ENCODE measurements at places on chromosomes 7 and 10. TPM values are rescaled to one million over a fixed set of nuclear protein-coding genes. Genes with fewer than 3 reads are reported as not detected.

DNA sequence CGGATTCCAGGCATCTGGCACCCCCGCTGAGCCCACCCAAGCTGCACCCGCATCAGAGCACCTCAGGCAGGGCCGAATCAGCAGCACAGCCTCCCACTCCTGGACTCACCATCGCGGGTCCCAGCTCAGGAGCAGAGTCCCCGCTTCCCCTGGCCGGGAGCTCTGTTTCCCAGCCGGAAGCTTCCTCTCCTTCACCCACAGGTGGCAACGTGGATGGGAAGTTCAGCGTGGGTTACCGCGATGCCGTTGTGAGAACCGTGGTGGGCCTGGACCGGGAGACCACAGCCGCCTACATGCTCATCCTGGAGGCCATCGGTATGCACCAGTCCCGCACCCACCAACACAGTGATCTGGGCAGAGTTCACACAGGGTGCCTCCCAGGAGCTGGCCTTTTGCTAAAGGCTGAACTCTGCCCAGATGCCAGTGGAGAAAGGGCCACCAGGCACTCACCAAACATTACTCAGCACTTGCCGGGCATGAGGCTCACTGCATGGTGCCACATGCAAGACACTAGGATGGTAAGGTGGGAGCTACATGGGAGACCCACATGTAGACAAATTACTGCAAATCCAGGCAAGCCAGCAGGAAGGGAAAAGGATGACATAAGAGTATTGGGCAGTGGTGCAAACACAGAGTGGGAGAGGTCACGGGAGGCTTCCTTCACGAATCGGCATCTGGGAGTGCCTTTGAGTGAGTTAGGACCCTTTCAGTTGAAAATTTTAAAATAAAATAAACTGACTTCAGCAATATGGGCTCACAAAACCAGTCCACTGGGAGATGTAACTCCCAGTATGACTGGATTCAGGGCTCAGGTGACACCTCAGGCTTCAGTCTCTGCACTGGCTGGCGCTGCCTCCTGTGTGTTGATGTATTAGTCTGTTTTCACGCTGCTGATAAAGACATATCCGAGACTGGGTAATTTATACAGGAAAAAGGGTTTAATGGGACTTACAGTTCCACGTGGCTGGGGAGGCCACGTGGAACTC lies 10.4 kb downstream of the C10orf105 start:
- H3K27ac ChIP-seq, result no peak overlapping the region
- no peaks in the 10 kb centered on the region for H3K36me3 ChIP-seq

- no peaks in the 10 kb centered on the region for H3K36me3 ChIP-seq
- no peak overlapping the region for H3K4me3 ChIP-seq
- peaks cover 28% of the 10 kb centered on the region for H3K4me1 ChIP-seq
- DNase-seq, result no peak
- H3K27me3 ChIP-seq, result no peaks in the 10 kb centered on the region
These were observed 34.8 kb downstream of the JMJD1C start for GRCh38 chr10:63430999-63431356.

DNA sequence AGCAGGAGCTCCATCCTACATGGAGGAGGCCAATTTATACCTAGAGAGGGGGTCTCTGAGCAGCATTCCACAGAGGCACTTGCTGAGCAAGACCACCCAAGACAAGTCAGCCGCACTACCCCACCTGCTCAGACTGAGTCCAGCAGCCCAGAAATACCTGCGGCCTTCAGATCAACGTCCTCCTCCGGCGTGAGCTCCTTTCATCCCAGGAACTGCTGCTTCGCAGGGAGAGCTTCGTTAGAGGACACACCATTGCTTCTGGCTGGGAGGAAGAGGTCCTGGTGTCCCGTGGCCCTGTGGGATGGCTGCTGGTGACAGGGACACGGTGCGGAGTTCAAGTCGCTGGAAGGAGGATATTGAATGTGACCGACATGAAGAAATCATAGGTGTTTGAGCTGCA lies 216.9 kb upstream of the PPP2R2D start:
- no peaks in the 10 kb centered on the region for H3K4me1 ChIP-seq
- no peak for DNase-seq
- no peaks in the 10 kb centered on the region for H3K27me3 ChIP-seq

The GALNT11 gene
- total RNA-seq, result 49.1 TPM

GRCh38 chr10:20381761-20382160 lies 515.4 kb downstream of the NEBL start:
- no peak overlapping the region for H3K27ac ChIP-seq
- DNase-seq, result no peak
- H3K36me3 ChIP-seq, result no peaks in the 10 kb centered on the region

DNA sequence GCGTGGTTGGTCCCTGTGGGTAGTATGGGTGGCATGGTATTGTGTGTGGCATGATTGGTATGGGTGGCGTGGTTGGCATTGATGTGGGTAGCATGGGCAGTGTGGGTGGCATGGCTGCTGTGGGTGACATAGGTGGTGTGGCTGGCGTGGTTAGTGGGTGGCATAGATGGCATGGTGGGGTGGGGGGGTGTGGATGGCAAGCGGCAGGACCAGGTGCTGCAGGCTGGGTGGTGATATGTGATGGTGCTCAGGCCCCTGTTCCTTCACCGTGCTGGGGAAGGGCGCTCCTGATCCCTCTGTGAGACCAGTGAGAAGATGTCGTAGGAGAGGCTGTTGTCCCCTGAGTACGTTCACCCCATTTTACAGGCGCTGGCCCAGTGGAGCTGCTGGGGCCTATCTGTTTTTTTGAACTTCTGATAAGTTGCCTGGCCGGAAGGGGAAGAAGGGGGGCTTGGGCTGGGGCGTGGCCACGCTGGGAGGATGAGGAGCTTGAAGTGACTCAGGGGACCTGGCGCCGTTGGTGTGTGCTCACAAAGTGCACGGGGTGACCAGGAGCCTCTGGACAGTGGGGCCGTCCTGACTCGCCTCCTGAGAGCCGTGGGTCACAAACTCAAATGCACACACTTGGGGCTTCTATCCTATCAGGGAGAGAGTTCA lies 17.5 kb downstream of the INPP5A start:
- H3K36me3 ChIP-seq, result no peaks in the 10 kb centered on the region
- H3K4me1 ChIP-seq, result peaks cover 14% of the 10 kb centered on the region
- H3K27me3 ChIP-seq, result no peaks in the 10 kb centered on the region
- H3K4me3 ChIP-seq, result no peak overlapping the region
- H3K27ac ChIP-seq, result no peak overlapping the region

- no peak for DNase-seq
- peaks cover 1% of the 10 kb centered on the region for H3K4me1 ChIP-seq
- no peak overlapping the region for H3K27ac ChIP-seq
- no peak overlapping the region for H3K4me3 ChIP-seq
- H3K27me3 ChIP-seq, result no peaks in the 10 kb centered on the region
These were observed 4.3 kb upstream of the YKT6 start for GRCh38 chr7:44196450-44196872.

DNA sequence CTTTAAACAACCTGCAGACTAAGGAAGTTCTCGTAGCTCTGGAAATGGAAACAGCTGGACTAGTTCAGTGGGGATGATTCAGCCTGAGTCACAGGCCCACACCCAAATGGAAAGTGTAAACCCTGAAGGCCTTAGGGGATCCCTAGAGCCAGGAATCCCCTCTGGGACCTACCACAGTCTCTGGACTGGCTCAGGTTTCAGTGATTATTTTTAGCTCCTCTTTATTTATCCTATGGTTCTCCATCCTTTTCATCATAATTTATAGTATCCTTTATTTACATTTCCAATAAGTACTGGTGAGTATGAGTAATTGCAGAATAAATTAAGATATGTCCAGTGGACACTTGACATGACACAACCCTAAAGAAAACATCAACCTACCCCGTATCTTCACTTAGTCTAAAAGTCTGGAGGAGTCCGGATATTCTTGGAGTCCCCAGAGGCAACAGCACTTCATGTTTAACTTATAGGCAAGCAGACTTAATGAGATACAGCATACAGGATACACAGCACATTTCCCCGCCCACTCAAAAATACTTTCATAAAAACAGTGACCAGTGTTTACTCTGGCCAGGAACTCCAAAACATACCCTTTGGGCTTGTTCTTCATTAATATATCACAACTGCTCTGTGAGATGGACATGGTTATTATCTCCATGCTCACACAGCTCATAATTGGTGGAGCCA lies 28.4 kb upstream of the SEMA3E start:
- no peak for DNase-seq
- no peak overlapping the region for H3K27ac ChIP-seq
- no peak overlapping the region for H3K4me3 ChIP-seq
- no peaks in the 10 kb centered on the region for H3K36me3 ChIP-seq
- H3K27me3 ChIP-seq, result no peaks in the 10 kb centered on the region

DNA sequence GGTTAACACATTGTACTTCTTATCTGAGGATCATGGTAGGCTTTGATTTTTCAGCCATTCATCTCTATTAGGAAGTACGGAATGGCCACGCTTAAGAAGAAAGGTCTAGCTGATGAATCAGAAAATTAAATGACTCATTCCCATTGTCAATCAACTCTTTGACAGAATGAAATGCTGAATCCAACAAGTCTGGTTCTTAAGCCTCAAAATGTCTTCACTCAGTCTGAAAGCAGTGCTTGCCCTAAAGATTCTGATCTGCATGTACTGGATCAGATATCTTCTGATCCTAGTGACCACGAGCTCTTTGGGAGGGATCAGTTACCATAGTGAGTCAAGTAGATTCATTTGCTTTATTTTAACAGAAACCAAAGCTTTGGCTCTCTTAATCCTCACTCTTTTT lies 5.7 kb upstream of the CELF2 start:
- H3K27ac ChIP-seq, result peak overlapping the region; percentile 86
- peak overlapping the region; percentile 36 for H3K4me3 ChIP-seq
- peaks cover 47% of the 10 kb centered on the region for H3K4me1 ChIP-seq

DNA sequence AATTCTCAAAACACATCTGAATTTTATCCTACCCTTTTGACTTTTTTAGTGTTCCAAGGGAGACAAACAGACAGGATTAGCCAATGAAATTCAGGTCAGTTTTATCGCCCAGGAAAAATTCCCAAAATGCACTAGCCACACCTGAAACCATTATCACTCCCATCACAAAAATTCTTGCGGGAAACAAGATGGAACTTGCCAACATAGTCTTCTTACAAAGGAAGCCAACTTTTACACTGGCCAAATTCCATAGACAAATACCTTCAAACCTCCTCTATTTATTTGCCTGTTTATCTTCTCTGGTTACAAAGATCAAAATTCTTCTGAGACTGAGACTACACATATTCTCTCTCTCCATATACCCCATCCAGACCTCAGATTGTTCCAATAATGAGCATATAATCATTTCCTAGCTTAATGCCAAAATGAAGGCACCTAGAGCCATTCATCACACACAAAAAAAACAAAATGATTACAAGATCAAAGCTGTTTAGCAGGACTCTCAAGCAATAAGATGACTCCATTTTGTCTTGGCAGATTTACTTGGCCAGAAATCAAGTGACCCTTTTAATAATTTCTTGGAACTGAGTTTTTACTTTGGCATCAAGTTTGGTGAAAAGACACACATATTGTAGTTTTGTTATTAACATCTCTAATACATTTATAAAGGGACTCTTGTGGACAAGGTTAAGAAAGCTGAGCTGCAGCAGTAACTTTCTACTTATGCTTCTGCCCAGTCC lies 30.2 kb downstream of the MET start:
- H3K4me1 ChIP-seq, result peaks cover 89% of the 10 kb centered on the region
- no peaks in the 10 kb centered on the region for H3K27me3 ChIP-seq
- peak overlapping the region; percentile 61 for H3K27ac ChIP-seq

The ARL3 gene
- 1.0 TPM for total RNA-seq

DNA sequence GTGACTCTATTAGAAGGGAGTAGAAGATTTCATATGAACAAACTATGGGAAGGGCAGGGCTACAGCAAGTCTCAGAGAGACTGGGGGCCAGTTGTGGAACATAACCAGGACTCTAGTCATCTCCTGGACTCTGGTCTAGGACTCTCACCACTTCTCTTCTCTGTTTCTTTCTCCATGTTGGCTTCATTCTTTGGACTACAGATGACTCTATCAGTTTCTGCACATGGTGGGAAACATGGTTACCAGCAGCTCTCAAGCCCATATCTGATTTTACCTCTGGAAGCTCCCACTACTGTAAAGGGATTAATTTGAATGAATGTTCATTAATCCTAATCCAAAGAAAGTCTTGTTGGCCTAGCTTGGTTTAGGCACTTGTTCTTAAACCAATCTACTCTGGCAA lies 84.7 kb downstream of the LRGUK start:
- H3K27ac ChIP-seq, result no peak overlapping the region
- no peak overlapping the region for H3K4me3 ChIP-seq
- no peaks in the 10 kb centered on the region for H3K36me3 ChIP-seq
- no peak for DNase-seq
- H3K27me3 ChIP-seq, result no peaks in the 10 kb centered on the region

- H3K27me3 ChIP-seq, result peaks cover 3% of the 10 kb centered on the region
- H3K4me1 ChIP-seq, result no peaks in the 10 kb centered on the region
- no peak for DNase-seq
- H3K36me3 ChIP-seq, result no peaks in the 10 kb centered on the region
These were observed 199.6 kb downstream of the WDR37 start for GRCh38 chr10:1255600-1256431.

- H3K4me3 ChIP-seq, result no peak overlapping the region
- no peaks in the 10 kb centered on the region for H3K4me1 ChIP-seq
- DNase-seq, result no peak
- H3K27ac ChIP-seq, result no peak overlapping the region
These were observed 40.2 kb upstream of the PROSER2 start for GRCh38 chr10:11782793-11783557.

- no peak overlapping the region for H3K27ac ChIP-seq
- H3K4me3 ChIP-seq, result no peak overlapping the region
- peaks cover 6% of the 10 kb centered on the region for H3K4me1 ChIP-seq
- H3K27me3 ChIP-seq, result no peaks in the 10 kb centered on the region
These were observed 3.8 kb upstream of the ALDH18A1 start for GRCh38 chr10:95660283-95660682.

DNA sequence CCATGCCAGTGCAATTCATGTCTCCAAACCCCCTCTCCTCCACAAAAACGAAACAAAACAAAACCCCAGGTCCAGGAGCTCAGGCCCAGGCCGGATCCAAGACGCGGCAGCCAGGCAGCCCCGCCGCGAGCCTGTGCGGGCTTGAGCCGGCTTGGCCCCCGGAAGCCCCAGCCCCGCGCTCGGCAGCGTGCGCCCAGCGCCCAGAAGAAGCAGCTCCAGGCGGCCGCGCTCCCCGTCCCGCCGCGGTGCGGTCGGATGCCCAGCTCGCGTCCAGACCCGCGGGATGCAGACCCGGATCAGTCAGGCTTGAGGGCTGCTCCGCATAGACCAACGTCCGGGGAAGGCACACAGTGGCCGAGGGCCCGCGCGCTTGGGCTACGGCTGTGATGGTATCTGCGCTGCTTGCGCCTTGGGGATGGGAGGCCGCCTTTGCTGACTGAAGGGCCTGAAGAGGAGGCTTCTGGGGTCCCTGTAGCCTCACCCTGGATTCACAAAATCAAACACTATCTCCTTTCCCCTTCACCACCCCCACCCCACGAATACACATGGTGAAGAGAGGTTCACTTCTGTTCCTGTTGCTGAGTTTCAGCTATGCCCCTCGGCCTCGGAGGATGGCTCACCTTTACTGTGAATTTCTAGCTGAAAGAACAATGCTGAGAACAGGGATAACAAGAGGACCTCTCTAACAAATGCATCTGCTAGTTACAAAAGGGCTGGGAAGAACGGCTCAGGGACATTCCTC lies 79.9 kb upstream of the EN2 start:
- peak overlapping the region; percentile 13 for H3K4me3 ChIP-seq
- DNase-seq, result no peak

- no peaks in the 10 kb centered on the region for H3K36me3 ChIP-seq
- no peaks in the 10 kb centered on the region for H3K4me1 ChIP-seq
- no peak for DNase-seq
These were observed 40.1 kb downstream of the BPGM start for GRCh38 chr7:134686786-134687185.

The SPDYE6 gene
- not detected for total RNA-seq

GRCh38 chr7:19754521-19755116 lies 18.8 kb downstream of the TMEM196 start:
- H3K27me3 ChIP-seq, result no peaks in the 10 kb centered on the region
- no peaks in the 10 kb centered on the region for H3K36me3 ChIP-seq
- DNase-seq, result no peak

The INHBA gene
- 0.56 TPM for total RNA-seq
